ENCODE measurements at places on chromosomes 2 and 18. TPM values are rescaled to one million over a fixed set of nuclear protein-coding genes. Genes with fewer than 3 reads are reported as not detected.

- DNase-seq = no peak
These were observed 49.7 kb downstream of the GLI2 start for GRCh38 chr2:120785228-120785966.

- peak; percentile 73 for DNase-seq
These were observed 19.5 kb downstream of the G6PC2 start for GRCh38 chr2:168920504-168921157.

DNA sequence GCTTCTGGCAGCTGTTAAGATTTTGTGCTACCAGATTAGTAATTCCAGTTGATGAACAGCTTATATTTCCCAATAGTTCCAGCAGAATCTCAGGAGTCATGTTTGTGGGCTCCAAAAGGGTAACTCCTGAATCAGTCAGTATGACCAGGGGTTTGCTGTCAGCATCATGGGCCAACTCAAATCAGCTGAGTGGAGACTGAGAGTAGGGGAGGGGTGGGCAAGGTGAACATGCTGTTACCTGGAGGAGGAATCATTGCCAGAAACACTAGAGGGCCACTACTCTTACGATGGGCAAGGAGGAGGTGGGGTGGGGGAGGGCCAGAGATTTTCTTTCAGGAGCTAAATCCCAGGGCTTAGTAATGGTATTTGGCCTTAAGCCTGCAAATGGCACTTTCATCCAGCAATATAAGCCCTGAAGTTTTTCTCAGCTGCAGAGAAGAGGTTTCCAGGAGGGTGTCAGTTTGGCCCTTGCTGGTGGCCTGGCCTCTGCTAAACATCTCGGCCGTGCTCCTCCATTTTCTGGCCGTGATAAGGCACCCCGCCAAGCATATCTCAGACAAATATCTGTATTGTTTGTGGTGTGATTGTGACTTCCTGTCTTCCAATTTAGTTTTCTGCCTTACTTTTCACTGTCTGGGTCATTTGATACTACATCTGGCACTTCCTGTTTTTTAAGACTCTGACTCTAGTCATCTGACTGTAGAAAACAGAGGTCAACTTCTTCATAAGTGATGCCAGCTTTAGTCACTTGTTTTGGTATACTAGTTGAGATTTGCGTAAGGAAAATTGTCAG, 120.5 kb upstream of the CXCR4 start:
- DNase-seq = peak; percentile 68

- no peak for DNase-seq
These were observed 155.5 kb downstream of the TGIF1 start for GRCh38 chr18:3605486-3605952.

GRCh38 chr2:11554399-11554716, 20.5 kb downstream of the GREB1 start:
- DNase-seq = no peak

The GTF2A1L gene
- not detected for total RNA-seq

The CERKL gene
- total RNA-seq = 0.98 TPM

The HJURP gene
- 31.7 TPM for total RNA-seq

The FMNL2 gene
- total RNA-seq = 15.8 TPM

The LOXHD1 gene
- total RNA-seq = not detected
